ENCODE measurements at places on chromosomes 2 and 18.

DNA sequence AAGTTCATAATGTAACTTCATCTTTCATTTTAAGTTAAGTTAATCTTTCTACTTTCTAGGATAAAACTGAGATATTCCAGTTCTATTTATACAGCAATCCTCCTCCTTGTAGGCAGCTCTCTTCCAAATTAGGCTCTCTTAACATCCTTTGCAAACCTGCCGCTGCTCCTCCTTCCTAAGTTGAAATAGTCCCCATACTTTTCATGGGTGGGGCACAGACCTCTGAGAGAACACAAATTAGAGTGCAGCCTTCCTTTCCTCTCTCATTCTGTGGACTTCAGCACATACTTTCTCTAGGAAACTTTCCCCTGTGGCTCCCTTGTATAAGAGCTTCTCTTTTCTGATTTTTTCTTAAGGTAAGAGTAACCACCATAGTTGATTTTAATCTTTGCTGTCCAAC is 28.3 kb downstream of the TWSG1 start:
- no peak for DNase-seq

GRCh38 chr2:157895531-157895930 is 19.4 kb upstream of the ACVR1 start:
- DNase-seq, result no peak

GRCh38 chr2:217839073-217839749 is 163.6 kb downstream of the TNS1 start:
- no peak for DNase-seq

- DNase-seq, result no peak
Observed at GRCh38 chr2:169141713-169142352, 72.5 kb downstream of the DHRS9 start.

DNA sequence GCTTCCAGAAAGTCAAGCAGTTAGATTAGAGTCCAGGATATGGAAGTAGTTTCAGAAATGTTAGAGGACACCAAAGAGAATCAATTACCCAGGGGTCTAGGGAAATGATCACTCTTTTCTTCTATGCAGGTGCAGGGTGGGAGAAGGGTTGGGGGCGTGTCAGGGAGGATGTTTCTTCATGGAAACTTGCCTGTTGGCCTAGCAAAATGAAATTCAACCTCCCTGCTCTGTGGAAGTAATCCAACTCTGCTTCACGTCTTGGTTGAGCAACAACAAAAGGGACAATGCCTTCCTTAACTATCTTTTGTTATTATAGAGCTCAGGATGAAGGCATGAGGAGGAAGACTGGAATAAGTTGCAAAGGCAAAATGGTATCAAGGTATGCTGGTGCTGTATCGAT is 210.8 kb upstream of the ETAA1 start:
- DNase-seq, result no peak

GRCh38 chr2:224039080-224039769 is at the start of gene SERPINE2:
Gene SERPINE2 (minus strand): TSS chr2:224039286. CDS start chr2:224001900, 37,386 bp downstream.
- DNase-seq, result no peak

DNA sequence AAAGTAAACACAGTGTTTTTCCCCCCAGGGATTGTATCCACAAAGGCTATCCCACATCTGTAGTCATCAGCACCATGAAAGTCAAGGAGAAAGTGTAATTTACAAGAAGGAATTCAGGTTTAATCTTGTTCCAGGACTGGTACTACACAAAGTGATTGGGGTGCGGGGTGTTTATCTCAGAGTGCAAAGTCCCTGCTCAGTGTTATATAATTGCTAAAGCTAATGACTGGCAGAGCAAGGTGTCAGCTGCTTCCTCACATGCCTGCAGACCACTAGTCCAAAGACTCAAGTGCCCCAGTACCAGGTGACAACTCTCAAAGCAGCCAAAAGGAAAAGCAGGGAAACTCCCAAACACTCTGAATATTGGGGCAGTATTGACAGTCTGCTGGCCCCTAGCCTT is 40.4 kb upstream of the PDCL3 start:
- DNase-seq, result no peak

DNA sequence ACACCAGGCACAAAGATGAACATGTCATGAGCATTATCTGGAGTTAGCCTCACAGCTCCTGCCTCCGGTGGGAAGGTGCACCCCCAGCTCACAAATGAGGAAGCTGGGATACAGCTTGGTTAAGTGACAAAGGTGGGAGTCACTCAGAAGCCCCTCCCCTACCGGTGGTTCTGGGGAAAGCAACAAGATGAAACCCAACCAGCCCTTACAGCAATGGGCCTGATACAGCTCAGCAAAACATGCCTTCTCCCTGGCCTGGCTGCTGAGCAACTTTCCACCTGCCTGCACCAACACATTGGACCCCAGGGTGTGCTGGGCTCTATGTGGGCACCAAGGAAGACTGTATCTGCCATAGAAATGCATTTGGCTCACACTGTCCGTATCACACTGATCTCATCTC is 113.2 kb downstream of the GYPC start:
- no peak for DNase-seq

- DNase-seq, result no peak
Observed at GRCh38 chr2:23692851-23693605, 233.9 kb downstream of the ATAD2B start.

DNA sequence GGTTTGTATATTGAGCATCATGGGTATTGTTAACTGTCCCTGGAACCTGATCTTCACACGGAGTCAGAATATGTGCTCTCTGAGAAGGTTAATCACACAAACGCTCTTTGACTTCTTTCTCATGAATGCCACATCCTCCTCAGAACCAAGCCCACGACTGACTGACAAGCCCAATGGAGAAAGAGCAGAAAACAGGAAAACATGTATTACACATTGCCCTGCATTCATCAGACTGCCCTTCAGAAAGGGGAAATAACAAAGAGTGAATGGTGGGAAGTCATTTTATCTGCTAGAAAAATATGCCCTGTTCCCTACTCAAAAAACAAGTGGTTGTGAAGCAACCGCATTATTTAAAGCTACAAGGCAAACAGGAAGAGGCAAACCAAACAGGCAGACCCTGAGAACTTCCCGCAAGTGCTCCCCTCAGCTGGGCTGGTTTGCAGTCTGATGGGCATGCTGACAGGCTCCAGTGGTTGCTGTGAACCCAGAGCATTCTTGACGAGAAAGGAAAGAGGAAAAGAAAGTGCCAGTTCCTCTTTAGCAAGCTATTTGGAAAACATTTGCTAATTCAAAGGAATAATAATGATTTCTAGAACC is 172.9 kb upstream of the SETBP1 start:
- no peak for DNase-seq

- no peak for DNase-seq
Observed at GRCh38 chr2:235934059-235934773, 234.0 kb downstream of the GBX2 start.

DNA sequence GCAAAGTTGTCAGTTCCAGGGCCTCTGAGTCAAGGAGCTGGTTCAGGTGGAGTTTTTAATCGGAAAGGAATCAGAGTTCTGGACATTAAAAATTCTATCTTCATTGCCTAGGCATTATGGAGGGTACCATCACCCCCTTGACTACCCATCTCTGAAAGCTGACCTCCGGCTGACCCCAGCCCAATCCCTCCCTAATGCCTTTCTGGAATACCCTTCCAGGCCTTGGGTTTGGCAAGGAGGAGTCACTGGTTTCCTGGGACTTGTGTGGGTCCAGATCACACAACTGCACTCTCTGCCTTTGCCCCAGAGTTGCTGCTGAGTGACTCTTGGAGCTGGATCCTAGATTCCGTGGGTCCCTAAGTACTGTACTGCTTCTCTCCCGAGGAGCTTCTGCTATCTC is 1.0 kb upstream of the OSR1 start:
- DNase-seq, result no peak

DNA sequence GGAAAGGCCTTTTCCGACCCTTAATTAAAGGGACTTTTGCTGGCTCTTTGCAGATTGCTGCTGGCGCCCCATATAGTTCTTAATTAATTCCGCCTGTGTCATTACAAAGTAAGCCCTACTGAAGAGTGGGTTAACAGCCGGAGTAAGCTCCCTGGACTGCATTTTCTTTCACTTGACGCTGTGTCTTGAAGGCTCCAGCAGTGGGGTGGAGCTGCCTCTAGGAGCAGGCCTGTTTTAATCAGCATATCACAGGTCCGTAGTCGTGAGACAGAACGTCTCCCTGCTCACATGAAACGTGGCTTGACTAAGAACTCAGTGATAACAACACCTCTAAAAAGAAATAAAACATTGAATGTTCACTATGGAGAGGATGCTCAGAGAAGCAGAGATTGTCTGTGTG is 329.9 kb upstream of the RAB12 start:
- DNase-seq, result no peak

- DNase-seq, result no peak
Observed at GRCh38 chr2:8627692-8628085, 54.2 kb upstream of the ID2 start.

DNA sequence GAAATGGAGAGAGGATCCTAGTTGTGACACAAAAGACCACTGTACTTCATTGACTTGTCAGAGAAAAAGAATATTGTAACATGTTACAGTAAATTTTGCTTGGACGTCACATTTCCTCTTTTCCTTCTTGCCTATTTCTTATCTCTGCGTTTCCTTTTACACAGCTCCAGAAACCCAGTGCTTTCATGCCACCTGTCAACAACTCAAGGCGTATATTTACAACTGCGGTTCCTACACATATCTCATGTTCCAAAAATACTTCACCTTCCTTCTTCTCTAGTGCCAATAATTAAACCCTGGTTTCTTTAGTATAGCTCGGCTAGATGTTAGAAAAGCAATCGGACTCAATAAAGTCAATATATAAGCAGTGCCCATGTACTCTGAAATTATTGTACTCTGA is 911.5 kb upstream of the FSHR start:
- no peak for DNase-seq

- no peak for DNase-seq
Observed at GRCh38 chr2:1403565-1403964, 9.7 kb upstream of the TPO start.

DNA sequence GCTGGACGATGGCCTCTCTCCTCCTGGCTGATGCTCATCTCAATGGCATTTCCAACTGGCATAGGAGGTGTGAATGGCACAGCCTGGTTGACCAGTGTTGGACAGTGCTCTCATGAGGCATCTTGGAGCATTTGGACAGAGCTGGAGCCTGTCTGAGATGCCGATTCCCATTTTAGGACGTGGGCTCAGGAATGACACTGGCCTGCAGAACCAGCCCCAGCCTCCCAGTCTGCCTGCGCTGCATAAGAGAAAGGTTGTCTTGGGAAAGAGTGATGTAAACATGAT is 118.2 kb upstream of the COPS8 start:
- DNase-seq, result no peak

DNA sequence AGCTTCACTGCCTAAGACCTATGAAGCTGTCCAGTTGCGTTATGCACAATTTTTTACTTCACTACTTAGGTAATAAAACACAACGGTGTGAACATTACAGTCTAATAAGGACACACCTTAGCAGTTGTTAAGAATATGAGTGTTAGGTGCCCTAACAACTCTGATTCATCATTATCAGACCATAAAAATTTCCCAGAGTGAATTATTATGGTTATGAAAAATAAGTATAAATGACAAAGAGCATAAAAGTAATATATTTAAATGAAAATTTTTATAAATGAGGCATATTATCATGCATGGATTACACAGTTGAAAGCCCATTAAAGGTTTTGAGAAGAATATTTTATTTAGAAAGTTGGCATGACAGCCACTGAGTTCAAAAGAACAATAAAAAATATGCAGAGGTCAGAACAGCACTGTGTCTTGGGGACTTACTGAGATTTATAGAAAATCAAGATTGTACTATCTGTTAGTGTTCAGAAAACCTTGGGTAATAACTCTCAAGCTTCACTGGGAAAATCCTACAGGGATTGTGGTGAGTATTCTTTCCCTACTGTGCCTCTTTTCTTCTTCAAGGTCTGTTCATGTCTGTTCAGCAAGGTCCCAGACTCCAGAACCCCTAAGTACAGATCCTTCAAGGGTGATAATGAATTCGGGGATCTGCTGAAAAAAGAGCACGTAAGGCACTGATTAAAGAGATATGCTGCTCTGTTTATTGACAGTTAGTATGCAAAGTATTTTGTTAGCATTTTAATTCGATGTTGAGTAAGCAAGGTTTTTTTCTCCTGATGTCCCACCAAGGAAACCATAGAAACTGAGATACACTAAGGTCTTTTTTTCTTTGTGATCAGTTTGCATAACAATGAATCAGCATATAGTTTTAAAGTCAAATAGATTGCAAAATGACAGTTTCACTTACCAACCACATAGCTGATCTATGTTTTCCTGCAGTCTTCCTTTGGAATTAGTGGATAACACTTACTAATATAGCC is 250.0 kb downstream of the DSEL start:
- no peak for DNase-seq

GRCh38 chr2:64932371-64933216 is 56.6 kb upstream of the SLC1A4 start:
- DNase-seq, result no peak

- DNase-seq, result no peak
Observed at GRCh38 chr2:241944821-241945220, 75.3 kb downstream of the RTP5 start.

DNA sequence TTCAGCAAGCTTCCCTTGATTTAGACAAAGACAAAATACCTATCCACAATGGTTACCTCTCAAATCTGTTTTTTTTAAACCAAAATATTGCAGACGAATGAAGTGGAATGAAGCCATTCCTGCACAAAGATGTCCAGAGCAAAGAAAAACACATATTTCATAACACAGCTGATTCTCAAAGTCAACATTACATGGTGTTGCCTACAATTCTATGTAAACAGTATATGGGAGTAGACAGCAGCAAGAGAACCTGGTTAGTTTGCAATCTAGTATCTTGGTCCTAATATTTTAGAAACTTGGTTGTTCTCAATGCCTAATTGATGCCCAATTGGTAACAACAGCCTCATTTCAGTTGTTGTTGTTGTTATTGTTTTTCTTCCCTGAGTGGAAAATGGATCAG is 1240.9 kb upstream of the CHAC2 start:
- no peak for DNase-seq

DNA sequence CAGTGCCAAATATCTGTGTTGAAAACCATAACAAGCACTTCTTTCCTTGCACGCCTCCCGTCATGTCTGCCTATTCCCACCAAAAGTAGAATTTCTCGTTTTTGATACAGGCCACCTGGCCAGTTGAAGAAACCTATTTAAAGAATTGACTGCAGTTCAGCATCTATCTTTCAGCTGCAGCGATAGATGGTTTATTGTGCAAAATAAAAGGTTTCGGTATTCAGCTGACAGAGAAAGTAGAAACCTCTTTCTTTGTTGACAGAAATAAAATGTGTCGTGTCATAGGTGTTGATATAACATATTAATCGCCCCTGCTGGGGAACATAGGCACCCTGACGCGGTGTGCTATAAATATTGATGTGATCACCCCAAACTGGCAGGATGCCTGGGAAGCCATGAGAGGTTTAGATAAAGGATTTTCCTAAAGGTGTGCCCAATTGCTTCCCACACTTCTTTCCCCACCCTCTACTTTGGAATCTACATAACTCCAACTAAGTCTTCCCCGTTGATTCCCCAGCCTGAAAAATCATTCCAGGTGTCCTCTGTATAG is 570.4 kb downstream of the CCDC85A start:
- no peak for DNase-seq

- DNase-seq, result no peak
Observed at GRCh38 chr18:48111587-48111986, 181.1 kb upstream of the SMAD2 start.

DNA sequence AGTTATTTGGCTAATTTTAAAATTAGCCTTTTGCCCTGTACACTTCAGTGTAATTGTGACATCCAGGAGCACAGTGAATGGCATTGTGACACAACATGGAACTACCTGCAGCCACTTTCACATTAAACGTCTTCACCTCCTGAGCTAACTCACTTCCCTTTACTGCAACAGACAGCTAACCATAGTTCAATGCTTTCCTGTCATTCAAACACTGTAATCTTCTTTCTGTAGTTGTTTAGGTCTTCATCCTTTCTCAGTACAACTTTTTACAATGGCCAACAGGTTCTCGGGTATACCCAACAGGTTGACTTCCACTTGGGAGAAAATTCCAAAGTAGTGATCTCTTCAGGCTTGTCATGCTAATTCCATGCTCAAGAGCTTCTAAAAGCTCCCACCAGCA is 8.6 kb upstream of the AGPS start:
- DNase-seq, result no peak

Measured in cerebellar nuclear complex (tissue), 1 donor.